Stimulated activated CD8-positive, alpha-beta memory T cell treated with anti-CD3 and anti-CD28 coated beads, Interleukin-7, amount 100 ng/mL, for 1 hour (primary cell): ENCODE measurements at places on chromosomes 12 and 14.

DNA sequence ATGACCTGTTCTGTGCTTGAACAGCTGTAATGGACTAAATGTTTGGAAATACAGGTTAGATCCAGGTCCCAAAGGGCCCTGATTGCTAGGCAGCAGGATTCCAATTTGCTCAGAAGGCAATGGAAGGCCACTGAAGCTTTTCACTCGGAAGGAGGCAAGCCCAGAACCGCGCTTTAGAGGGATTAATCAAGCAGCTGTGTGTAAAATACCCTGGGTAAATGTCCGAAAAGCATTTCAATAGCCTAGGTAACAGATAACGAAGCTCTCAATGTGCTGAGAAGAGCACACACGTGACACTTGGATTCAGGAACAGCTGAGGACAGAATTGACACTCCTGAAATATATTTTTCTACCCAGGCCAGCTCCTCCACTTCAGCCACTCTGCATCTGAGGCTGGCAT, 436.1 kb downstream of the TMEM132D start:
- DNase-seq: no peak

- no peak for DNase-seq
These were observed 12.4 kb downstream of the TSPAN9 start for GRCh38 chr12:3089588-3089987.

DNA sequence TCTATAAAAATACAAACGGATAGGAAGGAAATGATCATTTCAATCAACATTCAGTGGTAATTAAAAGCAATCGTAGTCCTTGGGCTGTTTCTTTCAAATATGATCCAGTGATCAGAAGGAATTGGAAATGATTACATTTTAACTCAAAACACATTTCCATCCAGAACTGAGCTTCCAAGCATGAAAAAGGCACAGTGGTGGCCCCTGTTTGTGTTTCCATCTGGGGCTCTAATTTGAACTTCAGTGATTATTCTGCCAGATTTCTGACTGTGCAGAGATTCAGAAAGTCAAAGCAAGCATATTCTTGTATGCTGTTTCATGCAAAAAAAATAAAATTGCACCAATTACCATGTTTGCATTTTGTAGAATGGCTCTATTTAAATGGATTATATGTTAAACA, 157.0 kb upstream of the LMNTD1 start:
- DNase-seq: no peak

GRCh38 chr12:100671396-100672074, 98.1 kb downstream of the GAS2L3 start:
- DNase-seq: no peak

DNA sequence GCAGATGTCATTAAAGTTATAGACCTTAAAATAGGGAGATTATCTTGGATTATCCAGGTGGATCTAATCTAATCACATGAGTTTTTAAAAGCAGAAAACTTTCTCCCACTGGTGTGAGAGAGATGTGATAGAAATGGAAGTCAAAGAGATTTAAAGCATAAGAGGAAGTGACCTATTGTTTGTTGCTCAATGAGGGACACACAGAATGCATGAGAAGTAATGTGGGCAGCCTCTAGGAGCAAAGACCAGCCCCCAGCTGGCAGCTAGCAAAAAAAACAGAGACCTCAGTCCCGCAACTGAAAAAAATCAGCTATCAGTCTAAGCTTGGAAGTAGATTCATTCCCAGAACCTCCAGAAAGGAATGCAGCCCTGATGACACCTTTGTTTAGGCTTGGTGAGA, 24.6 kb upstream of the ANP32D start:
- no peak for DNase-seq

GRCh38 chr12:82912406-82912805, 225.7 kb downstream of the TMTC2 start:
- DNase-seq: no peak

GRCh38 chr12:3117144-3117581, 40.0 kb downstream of the TSPAN9 start:
- no peak for DNase-seq

DNA sequence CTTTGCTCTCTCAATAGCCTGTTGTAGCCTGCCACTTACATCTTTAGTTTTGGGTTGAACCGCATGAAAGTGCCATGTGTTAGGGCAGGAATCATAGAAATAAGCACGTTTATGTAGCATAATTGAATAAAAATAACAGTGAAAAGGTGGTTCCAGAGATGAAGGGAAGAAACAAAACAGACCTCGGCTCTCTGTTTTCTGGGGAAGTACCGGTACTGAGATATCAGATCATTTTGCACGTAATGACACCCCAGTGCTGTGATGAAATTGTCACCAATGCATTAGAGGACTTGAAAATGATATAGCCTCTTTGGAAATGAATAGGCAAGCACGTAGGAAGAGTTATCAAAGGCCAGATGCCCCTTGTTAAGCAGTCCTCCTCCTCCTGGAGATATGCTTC, 42.5 kb upstream of the DLK1 start:
- DNase-seq: no peak

DNA sequence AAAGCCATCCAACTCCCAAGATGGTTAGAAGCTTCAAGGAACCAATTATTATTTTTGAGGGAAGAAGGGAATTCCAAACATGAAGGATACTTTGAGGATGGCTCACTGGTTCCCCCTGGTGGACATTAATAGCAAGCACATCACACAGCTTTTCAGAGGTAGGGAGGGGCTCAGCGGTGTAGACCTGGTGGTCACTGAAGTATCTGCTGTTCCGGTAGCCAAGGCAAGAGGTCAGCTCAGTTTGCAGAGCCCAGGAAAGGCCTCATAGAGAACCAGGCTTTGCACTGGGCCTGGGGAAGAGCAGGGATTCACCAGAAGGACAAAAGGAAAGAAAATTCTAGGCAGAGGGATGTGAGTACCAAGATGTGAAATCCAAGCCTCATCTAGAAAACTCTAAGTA, 118.7 kb downstream of the KSR2 start:
- DNase-seq: no peak

- DNase-seq: no peak
These were observed 3.4 kb downstream of the GSG1 start for GRCh38 chr12:13099844-13100604.

DNA sequence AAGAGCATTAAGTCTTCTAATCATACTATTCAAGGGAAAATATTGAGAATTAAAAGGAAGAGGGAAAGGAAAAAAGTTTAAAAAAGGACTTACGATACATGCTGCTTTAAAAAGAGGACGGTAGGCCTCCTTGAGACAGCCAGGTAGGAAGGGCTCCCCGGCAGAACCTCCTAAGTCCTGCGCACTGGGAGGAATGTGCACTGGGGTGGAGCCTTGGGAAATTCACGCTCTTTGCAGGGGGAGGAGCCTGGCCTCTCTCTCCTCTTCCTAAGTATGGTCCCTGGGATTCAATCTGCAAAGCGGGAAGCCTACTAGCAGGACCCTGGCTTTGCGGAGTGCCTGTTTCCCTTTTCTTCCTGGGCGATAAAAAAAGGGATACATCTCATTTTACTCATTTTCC, 553.0 kb downstream of the RPS29 start:
- DNase-seq: no peak

- DNase-seq: no peak
These were observed 118.9 kb downstream of the PIWIL1 start for GRCh38 chr12:130456375-130457199.

DNA sequence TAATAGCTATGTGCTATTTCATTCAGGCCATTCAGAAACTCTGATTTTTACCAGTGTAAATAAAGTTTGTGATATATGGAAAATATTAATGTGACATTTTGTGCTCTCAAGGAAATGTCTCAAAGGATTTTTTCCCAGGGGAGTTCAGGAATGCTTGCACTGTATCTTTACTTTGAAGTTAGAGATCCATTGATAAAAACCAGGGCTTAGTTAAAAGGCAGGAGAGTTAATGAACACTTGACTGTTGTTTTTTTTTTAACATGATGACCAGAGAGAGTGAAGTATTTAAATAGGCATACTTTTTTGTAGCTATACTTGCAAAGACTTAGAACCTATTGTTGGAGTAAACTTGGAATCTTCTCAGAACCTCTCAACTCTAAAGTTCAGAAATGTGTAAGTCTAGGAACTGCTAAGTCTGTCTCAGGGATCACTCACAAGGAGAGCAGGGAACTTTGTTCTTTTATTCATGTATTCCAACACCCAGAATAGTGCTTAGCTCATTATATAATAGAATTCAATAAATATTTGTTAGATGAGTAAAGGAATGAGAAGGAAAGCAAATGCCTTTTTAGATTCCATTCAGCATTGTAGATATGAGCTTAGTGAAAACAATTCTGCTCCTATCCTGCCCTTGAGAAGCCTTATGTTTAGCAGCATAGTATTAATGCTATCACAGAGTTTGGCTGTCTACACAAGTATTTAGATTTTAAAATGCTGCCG, 117.5 kb downstream of the DAAM1 start:
- DNase-seq: no peak

DNA sequence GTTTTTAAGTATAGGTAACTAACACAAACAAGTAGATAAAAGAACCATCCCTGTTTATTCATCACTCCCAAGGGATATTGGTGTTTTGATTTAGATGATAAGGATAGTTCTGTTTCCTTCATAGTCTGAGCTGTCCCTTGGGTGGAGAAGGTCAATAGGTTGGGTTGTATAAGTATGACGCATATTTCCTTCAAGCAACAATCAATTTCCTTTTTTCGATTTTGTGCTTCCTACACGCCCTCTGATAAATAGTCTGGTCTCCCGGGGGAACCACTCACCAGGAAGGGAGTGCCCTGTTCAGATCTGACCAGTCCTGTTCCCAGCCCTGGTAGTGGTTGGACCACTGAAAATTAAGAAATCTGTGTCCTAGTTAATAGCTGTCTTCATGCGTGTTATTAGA, 378.8 kb upstream of the FAR2 start:
- no peak for DNase-seq

DNA sequence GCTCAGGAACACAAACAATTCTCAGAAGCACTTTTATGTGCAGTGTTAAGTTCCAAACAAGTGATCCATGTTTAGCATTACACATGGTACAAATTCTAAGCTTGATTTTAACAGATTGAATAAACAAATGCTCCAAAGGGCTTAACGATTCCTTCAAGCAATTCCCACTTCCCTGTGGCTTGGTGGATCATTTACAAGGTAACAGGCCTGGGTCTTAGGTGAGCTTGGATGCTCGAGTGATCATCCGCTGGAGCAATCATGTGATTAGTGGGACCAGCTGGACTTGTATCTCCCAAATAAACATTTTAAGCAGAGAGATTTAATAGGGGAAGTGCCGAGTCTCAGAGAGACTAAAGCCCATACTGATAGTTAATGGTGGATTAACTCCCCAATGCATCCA, 70.7 kb downstream of the CALM1 start:
- DNase-seq: no peak

- DNase-seq: no peak
These were observed 13.2 kb upstream of the SALL2 start for GRCh38 chr14:21539189-21539940.

GRCh38 chr14:39342768-39343167, 89.5 kb downstream of the FBXO33 start:
- no peak for DNase-seq

GRCh38 chr12:4539167-4539870, 629 bp downstream of the RAD51AP1 start:
- no peak for DNase-seq

GRCh38 chr14:30864934-30865333, 9.4 kb upstream of the COCH start:
- no peak for DNase-seq

- no peak for DNase-seq
These were observed at the start of gene RAB15 for GRCh38 chr14:64971943-64972791. Gene RAB15, minus strand, starts transcription at chr14:64972336. Its CDS starts 260 bp downstream, at chr14:64972076.

DNA sequence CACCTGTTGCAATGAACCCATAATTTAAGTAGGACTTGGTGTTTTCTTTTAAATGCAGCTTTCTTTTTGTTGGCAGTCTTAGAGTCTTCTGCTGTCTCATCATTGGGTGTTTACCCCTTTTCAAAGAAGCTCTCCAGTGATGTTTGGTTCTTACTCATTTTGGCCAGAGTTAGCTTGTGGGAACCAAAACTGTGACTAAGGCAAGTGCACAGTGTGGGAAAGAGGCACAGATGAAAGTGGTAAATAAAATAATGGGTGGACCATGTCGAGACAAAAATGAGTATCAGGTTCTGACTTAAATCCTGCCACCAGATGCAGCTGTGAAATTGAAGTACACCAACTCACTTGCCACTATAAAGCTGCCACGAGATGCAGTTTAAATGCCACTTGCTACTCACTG, 615.4 kb upstream of the MIS18BP1 start:
- no peak for DNase-seq

- DNase-seq: no peak
These were observed 13.8 kb upstream of the CPNE8 start for GRCh38 chr12:38919191-38919590.

DNA sequence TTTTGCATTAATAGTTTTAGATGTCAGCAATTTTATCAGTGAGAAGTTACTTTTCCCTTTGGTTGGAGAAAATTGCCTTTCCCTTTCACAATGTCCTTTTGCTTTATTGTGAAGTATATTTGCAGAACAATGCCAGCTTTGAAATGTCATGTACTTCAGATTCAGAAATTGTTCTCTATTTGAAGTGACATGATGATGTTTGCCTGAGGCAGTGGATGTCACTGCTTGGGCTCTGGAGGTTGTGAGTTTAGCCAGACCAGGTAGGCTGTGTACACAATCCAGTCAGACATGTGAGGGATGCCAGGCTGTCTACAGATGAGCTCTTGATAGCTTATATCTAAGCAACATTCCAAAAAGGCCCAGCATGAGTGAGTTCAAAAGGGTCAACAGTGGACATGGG, 451.9 kb upstream of the FBXO33 start:
- no peak for DNase-seq

DNA sequence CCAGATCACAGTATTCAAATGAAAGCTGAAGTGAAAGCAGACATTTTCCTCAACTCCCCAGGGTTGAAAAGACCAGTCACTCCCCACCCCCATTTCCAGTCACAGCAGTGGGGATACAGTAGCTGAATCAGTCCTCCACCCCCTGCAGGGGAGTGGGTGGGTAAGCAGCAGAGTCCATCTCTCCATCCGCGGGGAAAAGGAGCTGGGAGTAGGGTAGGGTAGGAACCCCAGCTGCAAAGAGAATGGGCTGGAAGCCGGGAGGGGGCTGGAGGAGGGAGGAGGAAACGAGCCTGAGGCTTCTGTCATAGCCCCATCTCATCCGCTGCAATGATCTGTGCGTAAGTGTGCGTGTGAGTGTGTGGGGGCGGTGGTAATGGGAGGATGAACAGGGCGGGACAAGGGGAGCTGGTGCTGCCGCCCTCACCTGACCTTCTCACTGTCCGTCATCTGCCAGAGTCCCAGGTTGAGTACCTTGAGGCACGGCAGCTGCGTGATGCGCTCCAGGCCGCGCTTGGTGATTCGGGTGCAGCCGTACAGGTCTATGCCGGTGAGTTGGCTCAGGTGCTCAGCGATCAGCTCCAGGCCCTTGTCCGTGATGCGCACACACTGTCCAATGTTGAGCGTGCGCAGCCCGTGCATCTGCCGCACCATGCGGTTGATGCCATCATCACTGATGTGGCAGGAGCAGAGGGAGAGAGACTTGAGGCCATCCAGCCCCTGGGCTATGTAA, 1.8 kb downstream of the FBXL14 start:
- peak; percentile 26 for DNase-seq
